Activated T-cell treated with anti-CD3 and anti-CD28 coated beads, Interleukin-2, amount 50 U/mL, for 24 hours (primary cell): ENCODE measurements at places on chromosomes 13 and 19.
A peak's percentile ranks its signal among the peaks of the same experiment; 100 is the strongest.

DNA sequence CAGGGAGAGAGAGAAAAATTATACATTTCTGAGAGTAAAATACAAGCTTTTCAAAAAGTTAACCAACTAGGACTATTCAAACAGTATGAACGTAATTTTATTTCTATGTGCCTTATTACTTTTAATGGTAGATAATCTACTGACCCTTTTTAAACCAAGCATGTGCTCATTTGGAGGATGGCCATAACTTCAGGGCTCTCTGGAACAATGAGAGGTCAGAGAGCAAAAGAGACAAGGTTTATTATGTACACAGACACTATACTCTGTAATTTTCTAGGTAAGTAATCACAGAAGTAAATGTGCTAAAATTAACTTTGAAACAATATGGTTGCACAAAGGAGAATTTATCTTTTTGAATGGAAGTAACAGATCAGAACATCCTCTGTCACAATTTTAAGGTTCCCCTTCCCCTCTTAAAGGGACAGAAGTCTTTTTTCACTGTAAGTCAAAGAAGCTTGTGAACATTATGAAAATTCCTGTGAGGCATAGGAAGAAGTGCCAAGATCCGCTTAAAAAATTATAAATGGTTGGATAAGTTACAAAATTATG lies 1.0 kb downstream of the POSTN start:
- DNase-seq: no peak

DNA sequence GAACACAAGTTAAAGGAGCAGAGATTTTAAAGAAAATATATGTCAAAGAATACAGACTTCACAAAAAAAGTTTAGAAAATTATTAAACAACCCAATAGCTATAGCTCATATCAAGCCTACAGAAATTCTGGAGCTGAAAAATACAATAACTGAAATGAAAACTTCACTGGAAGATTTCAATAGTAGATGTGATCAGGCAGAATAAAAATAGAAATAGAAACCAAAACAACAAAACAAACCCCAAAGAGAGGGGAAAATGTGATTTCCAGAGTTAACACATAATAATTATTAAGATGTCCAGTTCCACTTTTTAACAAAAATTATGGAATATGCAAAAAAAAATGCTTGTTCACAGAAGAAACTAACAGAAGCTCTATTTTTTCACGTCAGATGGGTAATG lies 23.6 kb downstream of the LRRC63 start:
- DNase-seq: no peak

DNA sequence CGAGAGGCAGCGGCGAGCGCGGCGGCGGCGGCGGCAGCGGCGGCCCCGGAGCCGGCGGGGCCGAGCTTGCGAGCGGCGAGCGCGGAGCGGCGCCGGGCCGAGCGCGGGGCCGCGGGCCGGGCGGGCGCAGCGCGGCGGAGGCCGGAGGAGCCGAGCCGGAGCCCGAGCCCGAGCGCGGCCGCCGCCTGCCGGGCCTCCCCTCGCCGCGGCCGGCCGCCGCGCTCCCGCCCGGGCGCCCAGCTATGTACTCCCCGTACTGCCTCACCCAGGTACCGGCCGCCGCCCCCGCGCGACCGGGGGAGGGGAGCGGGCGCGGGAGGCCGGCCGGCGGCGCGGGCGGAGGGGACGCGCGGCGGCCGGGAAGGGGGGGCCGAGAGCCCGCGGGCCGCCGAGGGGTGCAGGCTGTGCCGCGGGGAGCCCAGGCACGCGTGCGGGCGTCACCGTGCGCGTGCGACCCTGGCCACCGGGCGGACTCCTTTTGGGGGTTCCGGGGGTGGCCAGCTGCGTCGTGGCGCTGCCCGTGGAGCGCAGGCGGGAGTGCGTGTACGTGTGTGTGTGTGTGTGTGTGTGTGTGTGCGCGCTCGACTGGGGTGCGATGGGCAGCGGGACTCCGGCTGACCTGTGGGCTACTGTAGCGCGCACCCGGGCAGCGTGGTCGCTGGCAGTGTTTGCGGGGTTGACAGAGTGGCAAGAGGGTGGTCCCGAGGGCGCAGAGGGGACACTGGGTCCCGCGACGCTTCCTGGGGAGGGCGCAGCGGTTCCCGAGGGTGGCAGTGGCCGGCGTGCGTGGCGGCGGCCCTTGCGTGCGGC lies 526 bp downstream of the NFIX start:
- DNase-seq: peak; percentile 55

- DNase-seq: no peak
These were observed 32.7 kb downstream of the ALG5 start for GRCh38 chr13:36966404-36966803.

GRCh38 chr19:38452430-38453366 lies 19.2 kb downstream of the RYR1 start:
- DNase-seq: no peak

DNA sequence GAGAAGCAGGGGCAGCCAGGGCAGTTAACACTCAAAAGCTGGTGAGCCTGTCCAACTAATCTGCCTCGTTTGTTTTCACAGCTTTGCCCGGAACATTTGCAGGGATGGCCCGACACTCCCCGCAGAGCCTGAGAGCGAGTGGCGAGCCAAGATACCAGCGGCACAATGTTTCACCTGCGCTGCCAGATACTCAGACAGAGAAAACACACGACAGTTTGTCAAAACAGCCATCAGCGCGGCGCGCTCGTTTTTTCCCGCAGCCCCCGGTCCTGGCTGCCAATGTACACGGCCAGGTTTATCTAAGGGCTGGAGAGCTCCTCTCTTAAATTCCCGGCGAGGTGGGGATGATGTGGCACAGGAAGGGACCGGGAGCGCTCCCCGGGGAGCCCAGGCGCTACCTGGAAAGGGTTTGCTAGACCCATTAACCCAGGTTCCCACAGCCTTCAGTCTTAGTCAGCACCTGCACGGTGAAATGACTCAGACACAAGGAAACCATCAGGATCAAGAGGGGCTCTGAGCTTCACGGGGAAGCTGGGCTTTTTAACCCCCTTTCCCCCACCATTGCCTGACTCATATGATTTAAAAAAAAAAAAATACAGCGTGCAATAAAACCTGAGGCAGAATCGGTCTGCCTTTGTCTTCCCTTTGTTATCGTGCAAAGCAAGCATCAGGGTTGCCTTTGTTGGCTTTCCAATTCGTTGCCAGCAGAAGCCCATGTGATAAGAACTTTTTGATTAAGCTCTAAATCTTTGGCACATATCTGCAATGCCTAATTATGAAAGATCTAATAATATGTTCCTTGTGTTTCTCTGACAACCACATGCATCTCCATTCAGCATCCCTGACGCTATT lies 186.2 kb downstream of the EFNB2 start:
- DNase-seq: no peak

DNA sequence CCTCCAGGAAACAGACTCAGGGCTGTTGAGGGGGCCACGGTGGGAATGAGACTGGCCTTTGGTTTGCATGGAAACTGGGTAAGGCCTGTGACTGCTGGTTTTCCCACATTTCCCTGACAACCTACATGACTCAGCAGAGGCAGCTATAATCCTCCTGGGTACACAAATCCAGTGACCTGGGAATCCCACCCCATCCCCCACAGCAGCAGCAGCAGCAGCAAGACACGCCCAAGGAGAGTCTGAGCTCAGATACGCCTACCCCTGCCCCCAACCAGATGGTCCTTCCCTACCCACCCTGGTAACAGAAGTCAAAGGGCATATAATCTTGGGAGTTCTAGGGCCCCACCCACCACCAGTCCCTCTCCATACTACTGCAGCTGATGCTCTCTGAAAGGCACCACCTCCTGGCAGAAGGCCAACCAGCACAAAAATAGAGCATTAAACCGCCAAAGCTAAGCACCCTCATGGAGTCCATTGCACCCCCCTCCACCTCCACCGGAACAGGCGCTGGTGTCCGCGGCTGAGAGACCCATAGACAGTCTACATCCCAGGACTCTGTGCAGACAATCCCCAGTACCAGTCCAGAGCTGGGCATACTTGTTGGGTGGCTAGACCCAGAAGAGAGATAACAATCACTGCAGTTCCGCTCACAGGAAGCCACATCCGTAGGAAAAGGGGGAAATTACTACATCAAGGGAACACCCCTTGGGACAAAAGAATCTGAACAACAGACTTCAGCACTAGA lies 237.2 kb upstream of the SPRY2 start:
- DNase-seq: no peak

GRCh38 chr13:36818804-36819738 lies at the start of gene RFXAP:
Gene RFXAP, plus strand, starts transcription at chr13:36819222. Its CDS starts 136 bp downstream, at chr13:36819358.
- DNase-seq: peak; percentile 94
